ENCODE measurements at places on chromosomes 2 and 18.

- no peak for DNase-seq
These were observed 216.6 kb downstream of the SH3BP4 start for GRCh38 chr2:235168174-235168979.

DNA sequence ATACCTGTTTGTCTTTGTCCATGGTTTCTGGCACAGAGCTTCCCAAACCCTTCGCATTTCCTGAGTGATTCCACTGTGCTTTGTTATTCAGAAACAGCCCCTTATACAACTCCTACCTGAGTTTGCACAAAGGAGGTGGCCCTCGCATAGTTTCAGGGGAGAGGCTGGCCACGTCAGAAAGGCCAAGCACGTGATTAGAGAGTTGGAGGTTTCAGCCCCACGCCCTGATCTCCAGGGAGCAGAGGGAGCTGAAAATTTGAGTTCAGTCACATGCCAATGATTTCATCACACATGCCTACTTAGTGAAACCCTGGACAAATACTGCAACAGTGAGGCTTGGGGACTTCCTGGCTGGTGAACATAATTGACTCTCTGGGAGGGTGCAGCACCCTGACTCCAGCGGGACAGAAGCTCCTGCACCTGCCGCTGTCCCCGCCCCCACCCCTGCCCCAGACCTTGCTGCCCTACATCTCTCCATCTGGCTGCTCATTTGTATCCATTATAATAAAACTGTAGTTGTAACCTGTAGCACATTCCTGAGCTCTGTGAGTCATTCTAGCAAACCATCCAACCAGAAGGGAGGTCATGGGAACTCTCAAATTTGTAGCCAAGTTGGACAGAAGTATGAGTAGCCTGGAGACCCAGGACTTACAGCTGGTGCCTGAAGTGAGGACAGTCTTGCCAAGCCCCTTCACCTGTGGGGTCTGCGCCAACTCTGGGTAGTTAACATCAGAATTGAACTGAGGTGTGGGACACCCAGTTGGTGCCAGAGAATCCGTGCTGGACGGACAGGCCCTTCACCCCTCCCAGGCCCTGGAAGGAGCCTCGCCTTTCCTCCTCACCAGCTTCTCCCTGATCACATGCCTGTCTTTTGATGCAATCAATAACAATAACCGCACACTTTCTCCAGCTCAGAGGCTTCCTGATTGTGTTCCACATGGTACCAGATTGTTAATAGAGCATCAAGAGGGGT, 224.3 kb downstream of the ANAPC1 start:
- no peak for DNase-seq

DNA sequence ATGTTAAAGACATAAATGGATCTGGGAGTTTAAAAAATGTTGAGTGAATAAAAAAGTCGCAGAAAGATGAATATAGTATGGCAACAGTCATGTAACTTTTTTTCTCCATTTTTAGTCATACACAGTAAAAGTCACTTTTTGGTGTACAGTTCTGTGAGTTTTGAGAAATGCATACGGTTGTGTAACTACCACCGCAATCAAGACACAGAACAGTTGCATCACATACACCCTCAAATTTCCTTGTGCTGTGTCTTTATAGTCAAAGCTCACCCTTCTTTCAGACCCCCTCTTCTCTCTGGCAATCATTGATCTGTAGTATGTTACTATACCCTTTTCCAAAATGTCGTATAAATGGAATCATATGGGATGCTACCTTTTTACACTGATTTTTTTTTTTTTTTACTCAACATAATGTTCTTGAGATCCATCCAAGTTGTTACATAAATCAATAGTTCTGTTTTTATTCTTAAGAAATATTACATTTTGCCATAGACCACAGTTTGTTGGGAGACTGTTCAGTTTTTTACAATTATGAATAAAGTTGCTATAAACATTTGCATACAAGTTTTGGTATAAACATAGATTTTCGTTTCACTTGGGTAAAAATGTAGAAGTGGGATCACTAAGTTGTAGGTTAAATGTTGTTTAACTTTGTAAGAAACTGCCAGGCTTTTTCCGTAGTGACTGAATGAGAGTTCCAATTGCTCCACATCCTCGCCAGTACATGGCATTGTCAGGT, 35.4 kb upstream of the AGFG1 start:
- no peak for DNase-seq

DNA sequence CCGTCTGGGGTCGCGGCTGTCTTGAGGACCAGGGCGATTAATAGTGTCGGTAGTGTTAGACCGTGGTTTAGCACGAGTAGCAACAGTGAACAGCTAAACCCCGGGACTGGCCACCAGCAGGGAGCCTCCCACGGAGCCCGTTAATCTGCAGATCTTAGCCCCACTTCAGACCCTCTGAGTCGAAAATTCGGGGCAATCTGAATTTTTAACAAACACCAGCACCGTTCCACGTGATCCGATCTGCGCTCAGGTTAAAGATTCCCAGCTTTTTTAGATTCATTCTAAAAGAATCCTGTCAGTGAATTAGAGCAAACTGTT, 479 bp upstream of the ATP5F1A start:
- DNase-seq, result no peak

- no peak for DNase-seq
These were observed 371.6 kb upstream of the SLC8A1 start for GRCh38 chr2:40823478-40823877.

GRCh38 chr18:49096021-49096420, 145.3 kb upstream of the SMAD7 start:
- DNase-seq, result no peak

- DNase-seq, result no peak
These were observed 1.3 kb downstream of the RNPEPL1 start for GRCh38 chr2:240569523-240569997.

- no peak for DNase-seq
These were observed 47.9 kb downstream of the ARMC9 start for GRCh38 chr2:231246171-231246842.

DNA sequence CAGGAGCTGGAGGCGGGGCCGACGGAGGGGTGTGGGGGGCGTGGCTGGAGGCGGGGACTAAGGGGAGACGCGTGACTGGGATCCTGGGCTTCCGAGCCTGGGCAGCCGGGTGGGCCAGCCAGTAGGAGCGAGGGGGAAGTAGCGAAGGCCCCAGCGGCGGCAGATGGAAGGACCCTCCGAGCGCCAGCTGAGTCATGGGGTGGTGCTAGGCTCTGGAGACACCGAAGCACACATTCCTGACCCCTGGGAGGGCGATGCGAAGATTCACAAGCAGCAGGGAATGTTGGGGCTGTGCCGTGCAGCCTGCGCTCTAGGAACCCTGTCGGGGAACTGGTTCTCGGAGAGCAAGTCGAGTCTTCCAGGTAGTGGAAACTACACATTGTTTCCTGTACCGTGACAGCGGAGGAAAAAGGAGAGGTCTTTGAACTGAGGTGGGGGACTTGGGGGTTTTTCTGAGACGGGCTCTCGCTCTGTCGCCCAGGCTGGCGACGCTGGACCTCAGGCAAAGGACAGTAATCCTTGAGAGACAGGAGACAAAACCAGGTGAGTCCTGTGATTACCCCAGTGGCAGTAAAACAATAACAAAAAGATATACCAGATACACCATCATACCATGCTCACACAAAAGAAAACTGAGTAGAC, 650 bp upstream of the AFG3L2 start:
- DNase-seq, result no peak

DNA sequence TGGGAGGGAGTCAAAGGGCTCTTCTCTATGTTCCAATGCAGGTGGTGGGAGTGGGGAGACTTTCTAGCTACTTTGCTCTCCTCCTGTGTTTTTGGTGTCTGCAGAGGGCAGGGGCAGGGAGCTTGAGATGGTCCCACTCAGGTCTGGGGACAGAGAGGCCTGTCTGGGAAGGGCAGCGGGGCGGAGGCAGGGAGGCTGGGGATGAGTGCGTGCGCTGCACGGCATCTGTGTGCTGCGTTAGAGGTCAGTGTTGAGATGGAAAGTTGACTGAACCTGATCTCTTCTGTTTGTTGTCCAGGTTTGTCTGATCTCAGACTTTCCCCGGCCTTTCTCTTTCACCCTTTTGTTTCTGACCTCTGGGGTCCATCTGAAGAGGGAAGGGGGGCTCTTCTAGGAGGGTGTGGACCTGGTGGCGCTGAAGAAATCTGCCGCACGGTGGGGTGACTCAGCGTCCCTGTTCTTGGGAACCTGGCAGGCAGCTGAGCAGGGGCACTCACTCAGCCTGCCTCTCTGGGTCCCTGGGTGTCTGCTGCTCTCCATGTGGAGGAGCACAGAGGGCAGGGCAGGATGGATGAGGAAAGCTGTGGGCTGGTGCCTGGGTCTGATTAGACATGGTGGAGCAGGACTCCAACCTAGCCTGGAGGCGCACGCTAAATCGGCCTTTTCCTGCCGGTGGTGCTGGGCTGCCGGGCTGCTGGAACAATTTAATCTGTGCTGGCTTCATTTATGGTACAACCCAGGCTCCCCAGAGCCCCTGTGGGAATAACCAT, 24.1 kb downstream of the IGFBP2 start:
- DNase-seq, result no peak

- no peak for DNase-seq
These were observed 149.0 kb downstream of the DSEL start for GRCh38 chr18:67367540-67367939.

DNA sequence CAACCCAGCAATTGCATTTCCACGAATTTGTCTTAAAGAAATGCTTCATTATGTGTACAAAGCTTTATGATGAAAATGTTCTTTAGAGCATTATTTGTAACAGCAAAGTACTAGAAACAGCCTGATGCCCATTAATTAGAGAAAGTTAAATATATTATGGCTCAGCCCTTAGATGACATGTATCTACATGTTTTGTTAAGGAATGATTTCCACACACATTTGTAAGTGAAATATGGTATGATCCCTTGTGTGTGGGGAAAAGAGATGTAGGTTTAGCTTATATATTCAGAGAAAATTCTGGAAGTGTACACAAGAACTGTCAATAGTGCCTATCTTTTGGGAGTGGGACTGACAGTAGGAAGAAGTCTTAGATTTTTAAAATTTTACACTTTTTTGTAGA, 3.8 kb upstream of the PTPN4 start:
- DNase-seq, result no peak

- no peak for DNase-seq
These were observed 14.8 kb upstream of the IMP4 start for GRCh38 chr2:130327703-130328527.

- DNase-seq, result no peak
These were observed 98.2 kb upstream of the NPAS2 start for GRCh38 chr2:100721693-100722092.

DNA sequence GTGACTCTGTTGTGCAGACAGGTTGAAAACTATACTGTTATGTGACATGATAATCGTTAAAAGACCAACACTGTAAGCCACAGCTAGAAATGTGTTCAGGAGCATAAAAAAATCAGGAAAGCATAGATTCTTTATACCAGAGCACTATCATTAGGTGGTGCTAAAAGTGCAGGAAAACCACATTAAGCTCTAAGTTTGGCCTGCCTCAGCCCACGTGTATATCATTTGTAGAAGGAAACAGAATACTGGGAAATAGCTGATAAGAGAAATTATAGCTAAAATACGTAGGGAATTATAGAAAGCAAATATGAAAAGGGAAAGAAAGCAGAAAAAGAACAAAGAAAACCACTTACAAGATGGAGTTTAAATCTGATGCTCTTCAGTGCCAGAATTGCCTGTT, 26.5 kb upstream of the C2orf74 start:
- no peak for DNase-seq

DNA sequence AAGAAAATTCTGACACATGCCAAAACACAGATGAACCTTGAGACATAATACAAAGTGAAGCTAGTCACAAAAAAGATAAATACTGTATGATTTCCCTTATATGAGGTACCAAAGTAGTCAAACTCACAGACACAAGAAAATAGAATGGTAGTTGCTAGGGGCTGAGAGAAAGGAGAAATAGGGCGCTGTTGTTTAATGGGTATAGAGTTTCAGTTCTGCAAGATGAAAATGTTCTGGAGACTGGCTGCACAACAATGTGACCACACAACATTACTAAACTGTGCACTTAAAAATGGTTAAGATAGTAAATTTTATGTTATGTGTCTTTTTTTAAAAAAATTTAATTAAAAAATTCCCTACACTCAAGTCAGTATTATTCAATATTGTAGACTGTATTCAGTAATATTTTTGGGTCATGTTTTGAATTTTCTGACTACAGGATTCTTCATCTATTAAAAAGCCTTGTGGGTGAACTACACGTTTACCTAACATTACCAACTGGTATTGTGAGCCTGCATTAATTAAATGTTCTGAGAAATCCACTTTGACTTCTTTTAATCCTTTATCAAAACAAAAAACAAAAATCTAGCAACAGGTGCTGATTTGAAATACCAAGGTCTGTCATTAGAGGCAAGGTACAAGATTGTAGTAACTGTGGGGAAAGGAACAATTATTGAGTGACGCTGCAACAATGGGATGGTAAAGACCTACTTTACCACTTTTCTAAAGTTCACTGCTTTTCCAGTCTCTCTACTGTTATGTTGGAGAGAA, 140.8 kb upstream of the ZFP36L2 start:
- DNase-seq, result no peak

- no peak for DNase-seq
These were observed 151.4 kb downstream of the ETAA1 start for GRCh38 chr2:67548317-67549201.

- no peak for DNase-seq
These were observed 64.2 kb upstream of the PID1 start for GRCh38 chr2:229335330-229335729.

Data from activated CD8-positive, alpha-beta memory T cell treated with anti-CD3 and anti-CD28 coated beads for 4 hours (primary cell).